ENCODE measurements at places on chromosomes 7 and 10.

DNA sequence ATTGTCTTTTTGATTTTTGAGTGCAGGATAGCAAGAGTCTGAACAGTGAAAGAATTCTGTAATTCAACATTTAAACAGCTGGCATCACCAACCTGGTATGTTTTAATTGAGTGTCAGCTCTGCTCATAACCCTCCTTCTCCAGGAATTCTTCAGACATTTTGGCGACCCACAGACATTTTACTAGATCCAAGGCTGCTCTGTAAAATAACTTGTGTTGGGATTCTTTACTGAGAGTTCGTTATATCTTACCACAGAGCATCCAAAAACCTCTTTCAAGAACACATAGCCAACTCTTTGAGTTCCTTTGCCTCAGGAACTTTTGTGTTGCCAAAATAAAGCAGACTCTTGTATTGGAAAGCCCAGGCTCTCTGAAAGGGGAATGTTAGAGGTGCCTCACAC is 27.7 kb upstream of the SORCS3 start:
- no peaks in the 10 kb centered on the region for H3K36me3 ChIP-seq
- no peak for DNase-seq
- no peaks in the 10 kb centered on the region for H3K27me3 ChIP-seq
- H3K27ac ChIP-seq: no peak overlapping the region
- no peak overlapping the region for H3K4me3 ChIP-seq
- H3K4me1 ChIP-seq: no peaks in the 10 kb centered on the region

DNA sequence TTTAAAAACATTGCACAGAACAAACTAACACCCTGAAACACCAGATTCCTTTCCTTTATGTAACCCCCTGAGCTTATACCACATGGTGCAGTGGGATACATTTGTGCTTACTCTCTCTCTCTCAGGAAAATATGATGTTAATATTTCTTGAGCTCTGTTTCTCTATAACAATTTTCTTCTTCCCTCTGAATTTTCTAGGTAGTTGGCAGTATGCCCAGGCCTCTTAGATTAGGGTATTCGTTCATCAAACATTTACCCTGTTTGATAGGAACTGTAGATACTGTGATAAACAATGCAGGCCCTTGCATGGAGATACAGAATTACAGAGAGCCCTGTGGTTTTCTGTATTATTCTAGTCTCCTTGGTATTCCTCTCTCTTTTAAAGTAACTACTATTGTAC is 567.8 kb downstream of the IPMK start:
- peaks cover 4% of the 10 kb centered on the region for H3K4me1 ChIP-seq
- H3K27me3 ChIP-seq: no peaks in the 10 kb centered on the region
- H3K4me3 ChIP-seq: no peak overlapping the region
- H3K36me3 ChIP-seq: no peaks in the 10 kb centered on the region
- no peak for DNase-seq

GRCh38 chr10:85447690-85448089 is 918.9 kb downstream of the GRID1 start:
- no peak overlapping the region for H3K27ac ChIP-seq
- no peak overlapping the region for H3K4me3 ChIP-seq
- no peak for DNase-seq
- H3K4me1 ChIP-seq: no peaks in the 10 kb centered on the region
- no peaks in the 10 kb centered on the region for H3K27me3 ChIP-seq

GRCh38 chr10:47111329-47111862 is 188.6 kb upstream of the GDF10 start:
- no peaks in the 10 kb centered on the region for H3K36me3 ChIP-seq
- DNase-seq: no peak
- no peaks in the 10 kb centered on the region for H3K27me3 ChIP-seq
- H3K4me3 ChIP-seq: no peak overlapping the region

DNA sequence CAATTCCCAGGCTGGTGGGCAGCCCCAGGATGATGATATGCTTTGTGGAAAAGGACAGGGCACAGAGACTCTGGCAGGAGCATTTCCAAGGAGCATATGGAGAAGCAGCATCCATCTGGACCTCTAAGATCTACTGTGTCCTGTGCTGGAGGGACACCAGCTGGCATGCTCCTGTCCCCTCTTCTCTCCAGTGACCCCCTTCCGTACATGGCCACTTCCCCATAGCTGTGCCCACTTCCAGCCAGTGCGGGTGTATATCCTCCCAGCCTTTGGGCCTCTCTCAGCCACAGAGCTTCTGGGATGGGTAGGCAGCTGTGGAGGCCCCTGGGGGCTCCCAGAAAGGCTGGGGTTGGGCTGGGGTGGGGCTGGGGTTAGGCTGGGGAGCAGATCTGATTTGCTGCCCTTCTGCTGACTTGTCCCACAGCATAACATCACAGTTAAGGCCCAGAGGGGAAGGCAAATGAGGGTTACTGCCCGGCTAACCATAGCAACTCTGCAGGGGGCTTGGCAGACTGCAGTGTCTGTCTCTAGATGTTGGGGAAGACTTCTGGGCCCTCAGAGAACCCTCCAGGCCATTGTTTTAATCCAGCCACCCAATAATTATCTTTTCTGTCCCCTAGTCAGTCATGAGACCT is 6.3 kb downstream of the NPFFR1 start:
- DNase-seq: no peak
- no peak overlapping the region for H3K4me3 ChIP-seq
- peaks cover 4% of the 10 kb centered on the region for H3K4me1 ChIP-seq
- no peaks in the 10 kb centered on the region for H3K27me3 ChIP-seq

DNA sequence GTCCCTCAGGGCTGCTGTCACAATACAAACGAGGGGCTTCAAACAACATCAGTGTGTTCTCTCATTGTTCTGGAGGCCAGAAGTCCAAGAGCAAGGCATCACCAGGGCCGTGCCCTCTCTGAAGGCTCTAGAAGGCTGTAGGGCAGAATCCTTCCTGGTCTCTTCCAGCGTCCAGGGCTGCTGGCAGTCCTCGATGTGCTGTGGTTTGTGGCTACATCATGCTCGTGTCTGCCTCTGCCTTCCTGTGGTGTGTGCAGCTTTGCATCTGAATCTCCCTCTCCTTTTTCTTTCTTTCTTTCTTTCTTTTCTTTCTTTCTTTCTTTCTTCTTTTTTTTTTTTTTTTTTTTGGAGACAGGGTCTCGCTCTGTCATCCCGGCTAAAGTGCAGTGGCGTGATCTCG is 103.5 kb downstream of the INSYN2A start:
- no peaks in the 10 kb centered on the region for H3K27me3 ChIP-seq
- no peak for DNase-seq
- H3K36me3 ChIP-seq: no peaks in the 10 kb centered on the region
- H3K4me3 ChIP-seq: no peak overlapping the region
- no peak overlapping the region for H3K27ac ChIP-seq

GRCh38 chr7:96308253-96308949 is 13.5 kb downstream of the SLC25A13 start:
- DNase-seq: no peak
- peaks cover 74% of the 10 kb centered on the region for H3K4me1 ChIP-seq
- no peak overlapping the region for H3K27ac ChIP-seq
- H3K4me3 ChIP-seq: no peak overlapping the region
- no peaks in the 10 kb centered on the region for H3K36me3 ChIP-seq
- no peaks in the 10 kb centered on the region for H3K27me3 ChIP-seq

GRCh38 chr7:36865019-36865418 is 140.7 kb upstream of the AOAH start:
- no peak overlapping the region for H3K27ac ChIP-seq
- H3K4me1 ChIP-seq: no peaks in the 10 kb centered on the region
- no peak overlapping the region for H3K4me3 ChIP-seq
- H3K36me3 ChIP-seq: peaks cover 9% of the 10 kb centered on the region
- H3K27me3 ChIP-seq: no peaks in the 10 kb centered on the region

- H3K27me3 ChIP-seq: no peaks in the 10 kb centered on the region
- no peaks in the 10 kb centered on the region for H3K36me3 ChIP-seq
- DNase-seq: no peak
- H3K4me1 ChIP-seq: peaks cover 18% of the 10 kb centered on the region
These were observed 172.6 kb downstream of the OTUD1 start for GRCh38 chr10:23611308-23612029.

Measured in vagina (tissue), 2 donors.